ENCODE measurements at places on chromosomes 3 and 15. TPM values are rescaled to one million over a fixed set of nuclear protein-coding genes. Genes with fewer than 3 reads are reported as not detected.

The ARGFX gene
- total RNA-seq = not detected

The TNFSF10 gene
- total RNA-seq = 11.3 TPM

The SLC4A7 gene
- 31.3 TPM for total RNA-seq

GRCh38 chr3:7760718-7761117 lies 740.9 kb upstream of the LMCD1 start:
- no peak for DNase-seq

DNA sequence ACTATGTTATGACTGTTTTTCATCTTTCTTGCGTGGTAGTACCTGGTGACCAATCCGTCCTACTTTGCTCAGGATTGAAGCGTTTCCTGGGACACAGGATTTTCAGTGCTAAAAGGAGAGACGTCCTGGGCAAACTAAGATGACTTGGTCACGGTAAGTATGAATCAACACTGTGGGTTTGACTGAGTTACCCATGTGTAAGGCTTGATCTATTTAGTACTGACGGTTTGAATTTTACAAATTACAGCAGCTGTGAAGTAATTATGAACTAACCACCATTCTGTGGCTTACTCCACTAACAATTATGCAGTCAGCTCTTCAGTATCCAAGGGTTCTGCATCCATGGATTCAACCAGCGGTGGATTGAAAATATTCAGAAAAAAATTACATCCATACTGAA lies 172.9 kb upstream of the FEZF2 start:
- no peak for DNase-seq

GRCh38 chr3:13108861-13109260 lies 35.6 kb upstream of the IQSEC1 start:
- no peak for DNase-seq

DNA sequence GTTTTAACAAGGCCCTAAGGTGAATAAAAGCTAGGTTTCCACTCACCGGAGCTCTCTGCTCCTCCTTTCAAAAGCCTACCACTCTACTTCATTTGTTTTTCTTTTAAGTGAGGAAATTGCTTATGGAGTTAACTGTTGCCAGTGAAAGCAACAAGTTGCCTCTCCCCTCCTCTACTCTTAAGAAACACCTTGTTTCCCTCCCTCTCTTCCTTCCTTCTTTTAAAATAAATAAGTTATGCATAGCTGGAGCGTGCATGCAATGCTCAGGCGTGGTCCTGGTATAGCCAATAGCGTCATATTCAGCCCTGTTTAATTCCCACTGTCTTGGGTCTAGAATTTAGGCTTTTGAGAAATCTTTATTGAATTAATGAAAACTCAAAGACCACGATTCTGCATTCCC lies 101.1 kb upstream of the IGF1R start:
- no peak for DNase-seq

- DNase-seq = peak; percentile 82
Observed at GRCh38 chr3:129829640-129830039, 63.9 kb downstream of the TMCC1 start.

GRCh38 chr15:97129674-97130073 lies 799.2 kb downstream of the NR2F2 start:
- no peak for DNase-seq

- DNase-seq = peak; percentile 2
Observed at GRCh38 chr15:91348752-91349500, 248.9 kb downstream of the SV2B start.

- no peak for DNase-seq
Observed at GRCh38 chr3:79040701-79041100, 727.1 kb downstream of the ROBO1 start.

- no peak for DNase-seq
Observed at GRCh38 chr15:35062738-35063099, 22.4 kb downstream of the NANOGP8 start.

GRCh38 chr3:12963231-12963896 lies 109.9 kb downstream of the IQSEC1 start:
- no peak for DNase-seq

DNA sequence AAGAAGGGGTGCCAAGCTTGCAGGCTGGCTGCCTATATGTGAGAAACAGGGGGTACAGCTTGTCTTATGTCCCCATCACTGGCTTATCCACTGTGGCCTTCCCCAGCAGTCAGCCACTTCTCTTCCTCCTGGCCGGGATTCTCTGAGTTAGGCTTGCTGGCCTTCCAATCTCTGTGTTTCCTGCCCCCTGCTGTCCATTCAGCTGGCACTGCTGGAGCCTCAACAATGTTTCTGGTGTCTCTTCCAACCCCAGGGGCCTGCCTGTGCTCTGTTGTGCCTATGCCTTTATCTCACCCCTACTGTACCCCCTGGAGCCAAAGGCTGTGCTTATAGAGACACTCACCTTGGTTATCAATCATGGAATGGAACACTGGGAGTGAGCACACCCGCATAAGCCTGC lies 36.5 kb downstream of the ANAPC13 start:
- peak; percentile 43 for DNase-seq

DNA sequence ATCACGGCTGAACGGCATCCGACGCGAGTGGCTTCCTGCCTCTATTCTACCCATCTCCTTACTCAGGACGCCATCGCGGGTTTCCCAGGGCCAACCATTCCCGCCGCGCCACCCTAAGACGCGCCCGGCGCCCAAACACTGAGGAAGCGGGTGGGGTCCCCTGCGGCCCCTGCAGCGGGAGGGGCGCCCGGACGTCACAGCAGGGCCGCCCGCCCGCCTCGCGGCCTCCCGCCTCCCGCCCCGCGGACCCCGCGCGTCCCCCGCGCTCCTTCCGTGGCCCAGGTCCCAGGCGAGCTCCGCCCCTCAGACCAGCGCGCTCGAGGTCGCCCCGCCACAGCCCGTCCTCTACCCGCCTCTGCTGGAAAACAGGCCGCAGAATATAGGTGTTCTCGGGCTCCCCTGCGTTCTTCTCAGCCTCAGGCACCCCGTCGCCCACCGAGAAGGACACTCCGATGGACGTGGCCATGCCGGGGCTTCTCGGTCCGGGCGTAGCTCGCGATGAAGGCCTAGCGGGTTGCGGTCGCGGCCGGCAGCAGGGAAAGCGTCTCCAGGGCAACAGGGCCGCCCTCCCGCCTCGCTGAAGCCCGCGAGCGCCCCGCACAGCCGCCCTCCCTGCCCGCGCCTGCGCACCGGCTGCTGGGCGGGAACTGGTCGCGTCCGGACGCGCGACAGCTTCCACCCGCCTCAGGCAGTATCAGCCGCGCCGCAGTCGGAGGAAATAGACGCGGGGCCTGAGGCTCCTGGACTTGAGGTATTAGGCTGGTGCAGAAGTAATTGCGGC lies at the start of gene DYNLT2B:
TSS of gene DYNLT2B (minus strand) at position 554 of the 781 bp plus-strand sequence. CDS start at position 466, 88 bp downstream.
- DNase-seq = peak; percentile 97

GRCh38 chr15:25508369-25509002 lies 69.7 kb upstream of the UBE3A start:
- peak; percentile 54 for DNase-seq

- no peak for DNase-seq
Observed at GRCh38 chr15:91783008-91783407, 70.5 kb upstream of the SLCO3A1 start.

DNA sequence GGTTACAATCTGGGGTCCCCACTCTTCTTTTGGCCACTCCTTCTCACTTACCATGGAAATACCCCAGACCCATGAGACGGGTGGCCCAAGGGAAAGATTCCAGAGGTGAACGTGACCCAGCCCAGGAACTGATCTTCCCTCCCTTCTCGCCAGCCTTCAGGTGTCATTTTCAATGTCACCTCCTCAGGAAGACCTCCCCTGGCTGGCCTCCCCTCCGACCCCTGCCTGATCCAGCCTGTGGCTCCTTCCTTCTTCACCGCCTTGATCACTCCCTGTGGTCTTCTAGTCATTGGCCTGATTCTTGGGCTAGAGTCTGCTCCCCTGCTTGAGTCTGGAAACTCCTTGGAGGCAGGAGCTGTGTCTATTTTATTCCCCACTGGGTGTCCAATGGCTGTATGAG lies 146.1 kb downstream of the SMAD6 start:
- DNase-seq = no peak

DNA sequence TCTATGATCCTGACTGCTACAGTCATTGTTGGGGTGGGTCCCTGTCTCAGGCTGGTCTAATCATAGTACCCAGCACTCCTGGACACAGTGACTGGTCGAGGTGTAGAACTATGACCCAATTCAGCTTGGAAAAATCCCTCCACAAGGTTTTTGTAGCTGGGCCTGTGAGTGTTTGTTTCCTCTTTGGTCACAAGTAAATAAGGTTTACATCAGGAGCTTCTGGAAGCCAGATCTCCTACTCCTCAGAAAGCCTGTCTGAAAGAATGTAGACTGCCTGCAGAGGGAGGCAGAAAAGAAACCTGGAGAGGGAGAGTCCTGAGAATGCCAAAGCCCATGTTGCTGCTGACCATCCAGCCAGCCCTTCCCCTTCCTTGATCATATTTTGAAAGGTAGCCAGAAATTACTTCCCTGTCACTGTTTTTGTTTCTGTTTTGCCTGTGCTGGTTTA lies 123.2 kb downstream of the RAP2B start:
- peak; percentile 72 for DNase-seq

DNA sequence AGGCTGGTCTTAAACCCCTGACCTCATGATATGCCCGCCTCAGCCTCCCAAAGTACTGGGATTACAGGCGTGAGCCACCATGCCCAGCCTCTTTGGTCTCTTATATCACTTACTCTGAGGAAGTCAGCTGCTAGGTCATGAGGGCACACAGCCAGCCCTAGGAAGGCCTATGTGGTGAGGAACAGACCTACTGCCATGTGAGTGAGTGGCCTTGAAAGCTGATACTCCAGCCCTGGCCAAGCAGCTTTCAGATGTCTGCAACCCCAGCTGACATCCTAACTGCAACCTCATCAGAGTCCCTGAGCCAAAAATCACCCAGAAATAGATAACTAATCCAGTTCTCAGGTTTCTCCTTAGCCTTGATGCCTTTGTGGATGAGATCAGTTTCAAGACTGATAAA lies 224.3 kb downstream of the EDEM1 start:
- peak; percentile 36 for DNase-seq

DNA sequence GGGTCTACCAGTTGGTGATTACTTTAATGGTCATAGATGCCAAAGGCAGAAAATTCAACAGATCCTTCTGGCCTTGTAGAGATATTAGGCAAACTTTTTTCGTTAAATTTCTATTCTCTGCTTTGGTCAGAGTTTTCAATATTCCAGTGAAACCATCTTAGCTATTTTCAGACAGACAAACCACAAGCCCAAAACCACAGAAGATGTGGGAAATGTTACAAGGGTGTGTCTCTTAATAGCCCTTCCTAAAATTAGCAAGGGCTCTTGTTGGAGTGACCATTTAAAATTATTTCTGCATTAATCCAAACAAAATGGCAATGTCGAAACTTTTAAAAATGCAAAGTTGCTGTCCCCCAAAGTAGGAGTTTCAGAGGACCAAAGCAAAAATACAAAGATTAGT lies 102.8 kb downstream of the ARRDC4 start:
- no peak for DNase-seq

GRCh38 chr3:189192725-189193124 lies 21.0 kb downstream of the TPRG1 start:
- no peak for DNase-seq

GRCh38 chr3:50221051-50221410 lies 15.0 kb upstream of the GNAI2 start:
- DNase-seq = no peak

DNA sequence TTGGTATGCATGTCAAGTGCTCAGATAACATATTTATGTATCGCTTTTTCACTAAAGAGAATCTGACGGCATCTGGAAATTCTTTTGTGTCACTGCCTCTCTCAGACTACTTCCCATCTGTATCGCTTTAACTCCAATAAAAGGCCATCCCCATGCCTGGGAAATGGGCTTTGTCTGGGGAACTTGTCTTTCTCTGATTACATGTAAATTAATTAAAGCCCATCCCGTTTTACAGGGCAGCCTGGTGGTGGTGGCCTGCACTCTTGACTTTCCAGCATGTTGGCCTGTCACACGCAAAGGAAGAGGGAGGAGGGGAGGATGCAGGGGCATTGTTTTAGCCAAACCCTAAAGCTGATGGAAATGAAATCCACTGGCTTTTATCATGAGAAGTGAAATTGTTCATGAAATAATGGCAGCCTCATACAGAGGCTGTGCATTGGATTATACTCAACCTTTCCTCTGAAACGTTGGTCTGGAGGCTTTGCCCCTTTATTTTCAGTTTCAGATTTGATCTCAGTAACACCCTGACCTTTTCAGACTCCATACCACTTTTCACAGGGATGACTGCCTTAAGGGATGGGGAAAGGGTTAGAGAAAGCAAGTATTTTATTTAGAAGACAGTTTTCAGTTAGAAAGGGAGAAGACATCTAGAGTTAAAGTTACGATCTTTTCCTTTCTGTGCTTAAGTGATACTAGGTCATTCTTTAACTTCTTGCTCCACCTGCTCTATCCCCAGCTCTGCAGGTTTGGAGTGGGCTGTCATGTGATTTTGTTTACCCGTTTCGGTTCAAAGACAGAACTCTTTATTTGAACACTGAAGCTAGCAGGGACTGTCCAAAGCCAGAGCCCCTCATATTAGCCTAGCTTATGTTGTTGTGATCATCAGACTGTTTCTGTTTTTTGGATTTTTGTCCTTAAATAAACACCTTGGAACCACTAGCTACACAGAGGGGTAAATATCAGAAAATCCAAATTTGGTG lies 94.6 kb upstream of the CTDSPL start:
- DNase-seq = no peak

DNA sequence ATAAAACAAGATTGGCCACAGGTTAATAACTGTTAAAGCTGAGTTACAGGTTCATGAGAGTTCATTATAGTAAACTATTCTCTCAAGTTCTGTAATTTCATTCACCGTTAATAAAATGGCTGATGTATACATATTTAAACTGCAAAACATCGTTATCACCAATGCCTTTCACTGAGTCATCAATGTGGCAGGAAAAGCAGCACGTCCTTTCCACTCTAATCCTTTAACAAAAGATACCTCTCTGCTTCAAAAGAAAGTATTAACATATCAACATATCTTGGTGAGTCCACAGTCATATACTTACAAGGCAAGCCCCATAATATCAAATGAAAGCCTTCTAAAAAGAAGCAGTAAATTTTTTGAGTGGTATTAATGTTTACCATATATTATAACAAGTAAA lies 54.5 kb downstream of the UACA start:
- no peak for DNase-seq

DNA sequence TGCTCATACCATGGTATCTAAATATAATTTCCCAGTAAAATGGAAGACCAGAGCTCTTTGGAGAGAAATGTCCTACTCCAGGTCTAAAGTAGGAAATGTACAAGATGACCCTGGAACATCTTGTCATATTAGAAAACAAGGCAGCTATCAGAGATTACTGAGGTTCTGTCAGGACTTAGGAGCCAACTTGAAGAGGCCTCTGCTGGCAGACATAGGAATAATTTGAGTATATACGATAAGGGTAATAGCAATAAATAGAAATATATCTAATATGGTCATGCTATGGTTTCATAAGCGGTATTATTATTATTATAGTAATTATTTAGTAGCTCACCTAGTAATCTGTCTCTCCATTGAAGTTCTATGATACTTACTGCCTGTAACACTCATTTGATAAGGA lies 224.2 kb downstream of the SOX2 start:
- DNase-seq = no peak

- DNase-seq = no peak
Observed at GRCh38 chr15:79124388-79124787, 33.8 kb upstream of the RASGRF1 start.

DNA sequence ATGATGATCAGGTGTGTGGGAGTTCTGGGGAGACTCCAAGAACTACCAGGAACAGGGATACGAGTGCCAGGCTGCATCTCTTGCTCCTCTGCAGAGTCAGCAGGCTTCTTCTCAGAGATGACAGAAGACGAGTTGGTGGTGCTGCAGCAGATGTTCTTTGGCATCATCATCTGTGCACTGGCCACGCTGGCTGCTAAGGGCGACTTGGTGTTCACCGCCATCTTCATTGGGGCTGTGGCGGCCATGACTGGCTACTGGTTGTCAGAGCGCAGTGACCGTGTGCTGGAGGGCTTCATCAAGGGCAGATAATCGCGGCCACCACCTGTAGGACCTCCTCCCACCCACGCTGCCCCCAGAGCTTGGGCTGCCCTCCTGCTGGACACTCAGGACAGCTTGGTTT lies 7.9 kb downstream of the PRRT3 start:
- DNase-seq = no peak
